ENCODE measurements at places on chromosomes 11 and 22.

DNA sequence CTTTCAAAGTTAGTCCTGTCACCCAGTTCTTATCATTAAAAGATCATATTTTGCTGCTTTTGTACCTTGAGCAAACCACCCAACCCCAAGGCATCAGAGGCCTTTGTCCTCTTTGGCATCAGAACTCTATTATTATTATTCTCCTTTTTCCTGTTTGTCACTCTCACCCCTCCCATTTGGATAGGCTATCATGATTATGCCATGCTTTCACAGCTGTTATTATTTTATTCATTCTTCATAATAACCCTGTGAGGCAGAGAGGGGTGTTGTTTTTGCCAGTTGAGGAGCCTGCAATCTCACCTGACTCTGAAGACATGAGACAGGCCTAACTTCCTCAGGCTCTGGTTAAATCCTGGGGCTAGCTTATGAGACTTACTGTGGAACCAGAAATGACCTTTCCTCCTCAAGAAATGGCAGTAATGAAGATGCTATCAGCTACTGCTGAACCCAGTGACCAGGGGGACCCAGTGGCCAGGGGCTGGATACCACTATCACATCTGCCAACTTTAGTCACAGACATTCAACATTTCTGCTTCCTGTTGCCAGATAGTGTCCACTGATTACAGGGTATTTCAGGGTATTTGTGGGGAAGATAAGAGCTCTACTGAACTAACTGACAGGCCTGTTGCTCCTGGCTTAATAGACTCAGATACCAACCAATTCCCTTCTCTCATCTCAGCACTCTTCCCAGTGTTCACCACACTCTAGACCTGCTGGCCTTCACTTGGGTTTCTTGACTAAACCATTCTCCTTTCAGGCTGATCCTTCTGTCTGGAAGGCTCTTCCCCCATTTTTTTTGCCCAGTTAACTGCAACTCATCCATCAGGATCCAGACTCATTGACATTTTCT is 11.8 kb upstream of the SWAP70 start:
- no peak for DNase-seq

DNA sequence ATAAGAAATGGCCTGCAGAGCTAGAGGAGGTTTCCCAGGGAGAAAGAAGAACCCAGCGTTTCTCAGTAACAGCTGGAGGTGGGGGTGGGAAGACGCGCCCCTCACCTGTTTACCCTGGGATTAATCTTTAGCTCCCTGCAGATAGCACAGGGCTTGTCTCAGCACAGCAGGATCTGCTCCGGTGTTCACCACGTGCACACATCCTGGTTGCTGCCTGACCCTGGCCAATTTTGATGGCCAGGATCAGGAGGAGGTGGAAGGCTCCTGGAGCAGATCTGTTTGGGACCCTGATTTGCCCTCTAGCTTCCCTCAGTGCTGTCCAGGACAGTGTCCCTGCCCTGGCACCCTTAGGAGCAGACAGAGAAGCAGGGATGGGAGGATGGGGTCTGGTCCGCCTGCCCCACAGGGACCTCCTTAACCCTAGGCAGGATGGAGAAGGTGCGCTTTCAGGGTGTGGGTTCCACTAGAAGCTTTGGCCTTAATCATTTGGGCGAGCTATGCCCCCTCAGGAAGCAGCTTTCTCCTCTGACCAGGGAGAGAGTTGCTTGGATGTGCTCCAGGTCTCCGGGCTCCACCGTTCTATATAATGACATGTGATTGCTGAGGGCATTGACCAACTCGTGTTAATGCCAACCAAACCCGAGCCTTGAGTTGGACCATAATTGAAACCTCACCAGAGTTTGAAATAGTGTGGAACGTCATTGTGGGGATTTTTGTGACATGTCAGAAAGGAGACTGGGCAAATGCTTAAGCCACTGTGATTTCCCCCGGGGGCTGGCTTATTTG is 19.3 kb downstream of the UPB1 start:
- peak; percentile 76 for DNase-seq

- no peak for DNase-seq
These were observed 390.1 kb downstream of the CTTN start for GRCh38 chr11:70788248-70789022.

GRCh38 chr11:19493446-19494213 is 219.0 kb upstream of the NAV2 start:
- peak; percentile 35 for DNase-seq

Data from GM12865 (cell line).